Keratinocyte (primary cell): ENCODE measurements at places on chromosomes 4 and X. TPM values are rescaled to one million over a fixed set of nuclear protein-coding genes. Genes with fewer than 3 reads are reported as not detected.
A peak's percentile ranks its signal among the peaks of the same experiment; 100 is the strongest.

Gene GPRASP1
- 0.22 to 0.34 TPM (median 0.26 TPM) in 3 replicates for polyA plus RNA-seq

Gene RBMX2
- 15.7 to 22.3 TPM (median 18.1 TPM) in 3 replicates for polyA plus RNA-seq

Gene IL21
- not detected in 3 replicates for polyA plus RNA-seq

Gene REPS2
- polyA plus RNA-seq: 2.4 to 2.6 TPM (median 2.4 TPM) in 3 replicates

Gene VEGFC
- polyA plus RNA-seq: 7.6 to 46.0 TPM (median 19.4 TPM) in 3 replicates

- DNase-seq: no peak
- no peaks in the 10 kb centered on the region for H3K27me3 ChIP-seq
- no peak overlapping the region for H3K4me3 ChIP-seq
- H3K36me3 ChIP-seq: no peaks in the 10 kb centered on the region
Observed at GRCh38 chr4:76626686-76627465, 191.8 kb downstream of the SHROOM3 start.

GRCh38 chr4:160299177-160299576, 1196.3 kb downstream of the RAPGEF2 start:
- no peaks in the 10 kb centered on the region for H3K36me3 ChIP-seq
- H3K27ac ChIP-seq: no peak overlapping the region
- no peak overlapping the region for H3K4me3 ChIP-seq
- H3K4me1 ChIP-seq: no peaks in the 10 kb centered on the region
- H3K27me3 ChIP-seq: no peaks in the 10 kb centered on the region

DNA sequence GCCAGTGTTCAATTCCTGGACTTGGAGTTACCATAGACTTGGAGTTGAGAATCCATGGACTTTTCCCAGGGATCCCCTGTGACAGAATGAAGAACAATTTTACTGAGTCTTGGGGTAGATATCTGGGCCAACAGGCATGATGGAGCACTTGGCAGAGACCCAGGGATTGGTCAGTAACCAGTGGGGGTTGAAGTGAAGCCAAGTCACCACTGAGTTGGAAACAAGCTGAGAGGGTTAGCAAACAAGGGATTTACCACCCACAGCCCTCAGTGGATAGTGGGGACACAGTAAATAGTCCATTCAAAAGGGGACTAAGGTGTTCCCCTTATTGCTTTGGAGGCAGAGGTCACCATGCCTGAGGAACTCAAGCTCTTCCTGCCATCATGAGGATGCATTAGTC, 281.7 kb downstream of the PPP1R2C start:
- no peaks in the 10 kb centered on the region for H3K36me3 ChIP-seq
- H3K4me1 ChIP-seq: no peaks in the 10 kb centered on the region
- H3K27ac ChIP-seq: no peak overlapping the region
- no peak for DNase-seq
- peaks cover 5% of the 10 kb centered on the region for H3K27me3 ChIP-seq
- no peak overlapping the region for H3K4me3 ChIP-seq

DNA sequence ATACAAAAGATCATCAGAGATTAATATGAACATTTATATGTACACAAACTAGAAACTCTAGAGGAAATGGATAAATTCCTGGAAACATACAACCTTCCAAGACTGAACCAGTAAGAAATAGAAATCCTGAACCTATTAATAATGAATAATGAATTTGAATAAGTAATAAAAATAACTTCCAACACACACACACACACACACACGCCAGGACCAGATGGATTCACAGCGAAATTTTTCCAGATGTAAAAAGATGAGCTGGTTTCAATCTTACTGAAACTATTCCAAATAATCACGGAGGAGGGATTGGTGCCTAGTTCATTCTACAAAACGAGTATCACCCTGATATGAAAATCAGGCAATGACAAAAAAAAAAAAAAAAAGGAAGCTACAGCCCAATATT, 1095.0 kb downstream of the FAT4 start:
- no peaks in the 10 kb centered on the region for H3K27me3 ChIP-seq
- no peak overlapping the region for H3K4me3 ChIP-seq
- H3K36me3 ChIP-seq: no peaks in the 10 kb centered on the region
- H3K27ac ChIP-seq: no peak overlapping the region

GRCh38 chr4:2671267-2671895, 84.8 kb downstream of the TNIP2 start:
- no peak for DNase-seq
- H3K4me1 ChIP-seq: no peaks in the 10 kb centered on the region
- H3K36me3 ChIP-seq: peaks cover 18% of the 10 kb centered on the region
- H3K27me3 ChIP-seq: no peaks in the 10 kb centered on the region
- no peak overlapping the region for H3K27ac ChIP-seq

DNA sequence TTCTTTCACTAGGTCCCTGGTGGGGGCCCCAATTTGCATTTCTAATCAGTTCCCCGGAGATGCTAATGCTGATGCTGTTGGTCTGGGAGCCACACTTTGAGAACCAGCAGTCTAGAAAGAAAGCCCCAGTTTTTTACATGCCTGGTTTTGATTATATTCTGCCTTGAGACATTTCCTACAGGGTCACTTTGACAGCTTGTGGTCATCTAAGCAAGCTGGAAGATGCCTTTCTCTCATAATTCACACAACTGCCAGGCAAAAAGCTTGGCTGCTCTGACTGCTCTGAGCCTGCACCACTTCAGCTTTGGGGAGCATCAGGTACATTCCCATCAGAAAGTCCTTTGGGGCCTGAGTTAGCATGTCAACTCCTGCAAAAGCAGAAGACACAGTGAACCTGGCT, 5.9 kb upstream of the PLAC1 start:
- no peaks in the 10 kb centered on the region for H3K27me3 ChIP-seq
- no peaks in the 10 kb centered on the region for H3K36me3 ChIP-seq
- H3K27ac ChIP-seq: no peak overlapping the region

GRCh38 chrX:100376576-100376975, 33.5 kb downstream of the PCDH19 start:
- H3K4me1 ChIP-seq: no peaks in the 10 kb centered on the region
- H3K27ac ChIP-seq: no peak overlapping the region
- no peaks in the 10 kb centered on the region for H3K36me3 ChIP-seq
- DNase-seq: no peak
- no peaks in the 10 kb centered on the region for H3K27me3 ChIP-seq
- no peak overlapping the region for H3K4me3 ChIP-seq

GRCh38 chr4:96946552-96946951, 1106.7 kb downstream of the PDHA2 start:
- no peaks in the 10 kb centered on the region for H3K27me3 ChIP-seq
- no peak for DNase-seq
- H3K36me3 ChIP-seq: no peaks in the 10 kb centered on the region
- H3K4me1 ChIP-seq: no peaks in the 10 kb centered on the region
- H3K27ac ChIP-seq: no peak overlapping the region

GRCh38 chr4:26425953-26426352, 64.3 kb downstream of the CCKAR start:
- H3K4me3 ChIP-seq: no peak overlapping the region
- peaks cover 2% of the 10 kb centered on the region for H3K36me3 ChIP-seq
- no peaks in the 10 kb centered on the region for H3K27me3 ChIP-seq
- DNase-seq: no peak

DNA sequence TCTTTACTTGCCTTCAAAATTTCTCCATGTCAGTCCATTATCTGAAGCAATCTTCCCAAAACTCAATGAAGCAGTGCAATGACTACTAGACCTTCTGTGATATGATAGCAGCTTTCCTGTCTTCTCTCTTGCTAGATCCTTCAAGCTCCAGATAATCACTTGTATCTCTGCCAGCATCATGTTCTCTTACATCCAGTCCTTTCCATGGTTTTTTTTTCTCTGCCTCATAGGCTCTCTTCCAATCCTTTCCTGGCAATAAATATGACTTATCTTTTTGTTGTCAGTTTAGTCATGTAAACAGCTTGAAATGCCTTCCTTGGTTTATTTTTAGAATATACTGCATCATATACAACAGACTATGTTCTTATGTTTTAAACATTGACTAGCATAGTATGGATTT, 193.5 kb downstream of the CFAP299 start:
- no peaks in the 10 kb centered on the region for H3K4me1 ChIP-seq
- no peaks in the 10 kb centered on the region for H3K27me3 ChIP-seq
- no peak overlapping the region for H3K4me3 ChIP-seq
- no peak overlapping the region for H3K27ac ChIP-seq
- DNase-seq: no peak

GRCh38 chr4:144614850-144615585, 30.9 kb upstream of the HHIP start:
- no peaks in the 10 kb centered on the region for H3K27me3 ChIP-seq
- no peak overlapping the region for H3K27ac ChIP-seq
- no peak for DNase-seq
- H3K4me3 ChIP-seq: no peak overlapping the region
- H3K36me3 ChIP-seq: no peaks in the 10 kb centered on the region
- H3K4me1 ChIP-seq: no peaks in the 10 kb centered on the region

DNA sequence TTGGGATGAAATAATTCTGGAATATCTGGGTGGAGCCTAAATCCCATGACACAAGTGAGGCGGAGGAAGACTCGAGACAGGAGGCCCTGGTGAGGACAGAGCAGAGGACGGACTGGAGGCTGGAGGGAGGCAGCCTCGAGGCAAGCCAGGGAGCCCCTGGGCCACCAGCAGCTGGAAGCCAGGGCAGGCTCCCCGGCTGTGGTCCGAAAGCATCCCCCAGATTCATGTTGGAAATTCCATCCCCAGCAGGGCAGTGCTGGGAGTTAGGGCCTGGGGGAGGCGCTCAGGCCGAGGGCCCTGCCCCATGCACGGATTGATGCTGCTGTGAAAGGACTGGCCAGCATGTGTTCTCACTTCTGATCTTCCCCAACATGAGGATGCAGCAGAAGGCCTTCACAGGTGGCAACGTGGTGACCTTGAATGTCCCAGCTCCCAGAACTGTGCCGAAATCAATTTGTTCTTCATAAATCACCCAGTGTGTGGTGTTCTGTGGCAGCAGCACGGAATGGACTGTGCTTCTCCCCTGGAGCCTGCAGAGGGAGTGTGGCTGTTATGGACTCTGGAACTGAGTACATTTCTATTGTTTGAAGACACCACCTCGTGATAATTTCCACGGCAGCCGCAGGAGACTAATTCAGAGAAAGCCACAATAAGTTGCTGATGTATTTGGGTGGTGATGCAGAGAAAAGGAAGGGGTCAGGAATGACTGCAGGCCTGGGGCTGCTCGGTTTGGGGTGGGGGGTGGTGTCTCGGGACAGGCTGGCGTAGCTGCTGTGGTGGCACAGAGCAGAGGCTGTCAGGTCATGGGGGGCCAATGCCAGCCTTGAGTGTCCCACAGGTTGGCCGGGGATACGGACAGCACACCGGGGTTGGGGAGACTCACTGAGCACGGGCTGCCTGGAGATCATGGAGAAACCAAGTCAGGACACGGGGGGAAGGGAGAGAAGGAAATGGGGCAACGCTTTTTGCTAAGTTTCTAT, 56.9 kb downstream of the PCGF3 start:
- no peaks in the 10 kb centered on the region for H3K27me3 ChIP-seq
- peaks cover 19% of the 10 kb centered on the region for H3K4me1 ChIP-seq
- H3K27ac ChIP-seq: no peak overlapping the region
- H3K36me3 ChIP-seq: peaks cover 29% of the 10 kb centered on the region
- H3K4me3 ChIP-seq: no peak overlapping the region
- DNase-seq: no peak

DNA sequence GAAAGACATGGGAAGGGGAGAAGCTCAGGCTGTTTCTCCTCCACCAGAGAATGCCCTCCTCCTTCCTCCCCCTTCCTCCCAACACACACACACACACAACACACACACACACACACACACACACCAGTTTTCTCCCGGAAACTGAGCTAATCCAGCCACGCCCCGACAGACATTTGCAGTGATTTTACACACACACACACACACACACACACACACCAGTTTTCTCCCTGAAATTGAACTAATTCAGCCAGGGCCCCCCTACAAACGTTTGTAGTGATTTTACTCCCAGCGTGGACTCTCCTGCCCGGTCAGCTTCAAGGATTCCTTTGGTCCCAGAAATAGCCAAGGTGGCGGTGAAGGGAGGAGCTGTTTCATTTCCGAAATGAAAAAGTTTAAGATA, 32.9 kb upstream of the STX18 start:
- DNase-seq: no peak
- no peaks in the 10 kb centered on the region for H3K27me3 ChIP-seq
- H3K4me1 ChIP-seq: no peaks in the 10 kb centered on the region
- no peak overlapping the region for H3K27ac ChIP-seq
- H3K36me3 ChIP-seq: no peaks in the 10 kb centered on the region
- peak overlapping the region; percentile 64 for H3K4me3 ChIP-seq

DNA sequence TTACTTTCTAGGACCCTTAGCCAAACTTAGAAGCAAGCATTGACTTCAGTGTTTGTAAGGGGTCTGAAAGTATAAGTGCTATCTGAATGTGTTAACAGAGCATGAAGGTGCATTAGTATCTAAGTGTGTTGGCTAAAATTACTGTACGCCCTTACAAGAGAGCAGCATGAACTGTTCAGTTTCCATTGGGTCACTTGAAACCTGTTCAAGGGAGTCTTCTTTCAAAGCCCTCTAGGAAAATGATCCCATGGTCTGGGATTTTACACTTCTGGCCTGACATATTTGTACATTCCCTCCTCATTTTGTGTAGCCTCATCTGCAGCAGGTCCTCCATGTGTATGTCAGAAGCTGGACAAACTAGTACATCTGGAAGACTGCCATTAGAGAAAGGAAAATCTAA, 3.2 kb downstream of the PRDX4 start:
- H3K4me1 ChIP-seq: peaks cover 3% of the 10 kb centered on the region
- H3K36me3 ChIP-seq: peaks cover 2% of the 10 kb centered on the region
- H3K27me3 ChIP-seq: no peaks in the 10 kb centered on the region
- no peak for DNase-seq

- H3K27me3 ChIP-seq: no peaks in the 10 kb centered on the region
- H3K27ac ChIP-seq: no peak overlapping the region
- no peak overlapping the region for H3K4me3 ChIP-seq
Observed at GRCh38 chrX:153468008-153468580, 2.3 kb downstream of the HAUS7 start.

GRCh38 chr4:134862116-134862515, 660.5 kb upstream of the PABPC4L start:
- no peak overlapping the region for H3K27ac ChIP-seq
- H3K27me3 ChIP-seq: no peaks in the 10 kb centered on the region
- H3K4me1 ChIP-seq: no peaks in the 10 kb centered on the region
- H3K36me3 ChIP-seq: no peaks in the 10 kb centered on the region
- no peak overlapping the region for H3K4me3 ChIP-seq
- DNase-seq: no peak

- no peak overlapping the region for H3K4me3 ChIP-seq
- no peaks in the 10 kb centered on the region for H3K36me3 ChIP-seq
Observed at GRCh38 chr4:80948995-80949394, 81.5 kb upstream of the BMP3 start.

- no peaks in the 10 kb centered on the region for H3K4me1 ChIP-seq
- H3K36me3 ChIP-seq: peaks cover 14% of the 10 kb centered on the region
- H3K4me3 ChIP-seq: no peak overlapping the region
- DNase-seq: no peak
Observed at GRCh38 chrX:1416327-1416784, 24.4 kb upstream of the SLC25A6 start.

DNA sequence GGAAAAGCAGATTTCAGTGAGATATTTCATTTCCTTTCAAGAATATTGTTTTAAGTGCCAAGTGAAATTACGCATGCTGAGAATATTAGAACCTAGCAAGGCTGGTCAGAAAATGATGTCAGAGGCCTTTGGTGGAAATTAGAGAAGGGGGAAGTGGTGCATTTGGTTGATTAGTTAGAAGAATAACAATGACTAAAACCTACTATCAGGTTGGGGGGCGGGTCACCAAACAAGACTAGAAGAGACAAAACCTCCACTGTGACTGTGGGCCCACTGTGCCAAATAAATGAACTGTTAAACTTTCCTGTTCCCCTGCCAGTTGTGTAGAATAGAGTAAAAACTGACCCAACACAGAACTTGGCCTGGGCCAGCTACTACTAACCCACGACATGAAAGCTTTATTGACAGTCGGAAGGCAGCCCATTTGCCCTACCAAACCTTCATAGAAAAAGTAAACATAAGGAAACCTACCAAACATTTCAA, 2.9 kb downstream of the RAPGEF2 start:
- H3K4me3 ChIP-seq: peak overlapping the region; percentile 98
- H3K4me1 ChIP-seq: peaks cover 11% of the 10 kb centered on the region
- H3K36me3 ChIP-seq: no peaks in the 10 kb centered on the region
- DNase-seq: no peak
- no peaks in the 10 kb centered on the region for H3K27me3 ChIP-seq
